ENCODE measurements at places on chromosomes 3 and 15.

DNA sequence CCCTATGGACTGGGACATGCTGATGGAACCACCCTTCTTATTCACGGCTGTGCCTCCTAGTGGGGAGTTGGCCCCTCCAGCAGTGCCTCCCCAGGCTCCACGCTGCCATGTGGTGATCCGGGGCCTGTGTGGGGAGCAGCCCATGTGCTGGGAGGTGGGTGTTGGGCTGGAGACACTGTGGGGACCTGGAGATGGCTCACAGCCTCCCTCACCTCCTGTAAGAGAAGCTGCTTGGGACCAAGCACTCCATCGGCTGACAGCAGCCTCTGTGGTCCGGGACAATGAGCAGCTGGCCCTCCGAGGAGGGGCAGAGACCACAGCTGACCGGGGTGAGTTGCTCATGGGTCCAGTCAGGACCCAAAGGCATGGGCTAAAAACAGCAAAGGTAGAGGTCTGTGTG lies 9.1 kb downstream of the ALG3 start:
- DNase-seq = no peak

DNA sequence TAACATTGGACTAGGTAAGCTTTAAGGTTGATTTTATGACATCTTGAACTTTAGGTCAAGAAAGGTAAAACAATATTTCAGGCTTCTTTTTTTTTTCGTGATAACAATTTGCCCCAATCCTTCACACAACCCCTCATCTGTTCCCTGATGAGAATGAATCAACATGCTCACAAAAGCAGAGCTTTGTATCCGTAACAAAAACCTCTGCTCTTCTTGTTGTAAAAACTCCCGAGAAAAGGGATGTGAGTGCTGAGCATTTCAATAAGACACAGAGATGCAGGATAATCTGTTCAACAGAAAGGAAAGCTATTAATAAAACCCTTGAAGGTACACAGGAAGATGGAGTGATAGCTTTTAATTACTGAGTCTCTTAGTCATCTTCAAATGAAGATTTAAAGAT lies 94.3 kb downstream of the RAD18 start:
- DNase-seq = no peak

DNA sequence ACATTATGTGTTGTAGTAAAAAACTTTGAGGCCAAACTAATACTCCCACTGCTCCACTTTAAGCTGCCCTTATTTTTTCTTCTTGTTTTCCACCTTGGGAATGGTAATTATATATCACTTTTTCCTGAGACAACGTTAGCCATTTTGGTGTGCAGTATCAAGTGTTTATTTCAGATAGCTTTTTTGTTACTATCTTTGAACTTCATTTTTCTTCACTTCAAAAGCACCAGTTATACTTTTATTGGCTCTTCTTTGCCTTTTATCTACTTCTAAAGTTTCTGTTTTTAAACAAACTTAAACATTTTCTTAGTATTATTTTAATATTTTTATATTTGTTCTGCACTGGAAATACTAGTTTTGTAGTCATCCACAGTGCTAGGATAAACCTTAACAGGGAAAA lies 6.5 kb downstream of the TOPAZ1 start:
- no peak for DNase-seq

DNA sequence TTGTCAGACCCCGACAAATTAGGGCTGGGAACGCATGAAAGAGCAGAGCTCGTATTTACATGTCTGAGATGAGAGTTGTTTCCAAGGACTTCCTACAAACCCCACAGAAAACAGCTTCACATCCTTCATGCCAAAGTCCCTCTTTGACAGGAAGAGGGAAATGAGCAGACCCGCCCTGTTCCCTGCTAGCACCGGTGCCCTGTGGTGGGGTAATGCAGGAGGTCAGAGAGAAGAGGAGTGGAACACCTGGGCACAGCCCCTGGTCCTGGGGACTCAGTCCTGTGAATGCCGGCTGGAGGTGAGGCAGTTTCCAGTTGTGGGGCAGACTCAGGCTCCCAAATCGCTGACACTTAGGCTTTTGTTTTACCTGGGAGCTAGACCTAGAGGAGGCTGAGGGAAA lies 4.0 kb downstream of the PLA2G4D start:
- DNase-seq = no peak

- no peak for DNase-seq
These were observed 31.5 kb downstream of the TMEM108 start for GRCh38 chr3:133069556-133070286.

- no peak for DNase-seq
These were observed 48.7 kb downstream of the TRIM71 start for GRCh38 chr3:32866533-32866932.
